ENCODE measurements at places on chromosomes 1 and 21.
A peak's percentile ranks its signal among the peaks of the same experiment; 100 is the strongest.

GRCh38 chr1:20184997-20185833 lies 681 bp upstream of the UBXN10 start:
- peak overlapping the region; percentile 89 for H3K27ac ChIP-seq
- peaks cover 23% of the 10 kb centered on the region for H3K27me3 ChIP-seq
- peaks cover 36% of the 10 kb centered on the region for H3K4me1 ChIP-seq
- H3K4me3 ChIP-seq: peak overlapping the region; percentile 73

DNA sequence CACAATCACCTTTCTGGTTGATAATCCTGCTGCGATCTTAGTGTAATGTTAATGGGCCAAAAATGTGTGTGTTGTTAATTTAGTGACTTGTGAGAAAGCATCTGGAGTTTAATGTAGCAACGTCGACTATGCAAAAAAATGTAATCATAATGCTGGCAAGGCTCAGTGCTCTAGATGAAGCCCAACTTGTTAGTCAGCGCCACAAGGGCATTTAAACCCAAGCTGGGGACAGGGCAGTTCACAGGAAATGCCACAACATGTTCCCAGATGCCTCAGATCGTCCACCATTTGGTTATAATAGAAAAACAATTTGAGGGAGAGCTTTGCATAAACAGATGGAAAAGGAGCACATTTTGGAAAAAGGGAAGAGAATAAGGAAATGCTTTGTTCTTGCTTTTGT lies 585.4 kb upstream of the PLXNA2 start:
- no peaks in the 10 kb centered on the region for H3K27me3 ChIP-seq
- DNase-seq: no peak
- H3K27ac ChIP-seq: no peak overlapping the region
- no peak overlapping the region for H3K4me3 ChIP-seq

- no peak for DNase-seq
- H3K27ac ChIP-seq: no peak overlapping the region
- no peaks in the 10 kb centered on the region for H3K27me3 ChIP-seq
- no peak overlapping the region for H3K4me3 ChIP-seq
These were observed 66.4 kb downstream of the PHTF1 start for GRCh38 chr1:113692824-113693431.

GRCh38 chr1:15618655-15619525 lies 1.6 kb downstream of the DDI2 start:
- H3K4me1 ChIP-seq: peaks cover 47% of the 10 kb centered on the region
- DNase-seq: no peak
- H3K27ac ChIP-seq: peak overlapping the region; percentile 95
- peaks cover 19% of the 10 kb centered on the region for H3K36me3 ChIP-seq
- H3K4me3 ChIP-seq: peak overlapping the region; percentile 92
- no peaks in the 10 kb centered on the region for H3K27me3 ChIP-seq

DNA sequence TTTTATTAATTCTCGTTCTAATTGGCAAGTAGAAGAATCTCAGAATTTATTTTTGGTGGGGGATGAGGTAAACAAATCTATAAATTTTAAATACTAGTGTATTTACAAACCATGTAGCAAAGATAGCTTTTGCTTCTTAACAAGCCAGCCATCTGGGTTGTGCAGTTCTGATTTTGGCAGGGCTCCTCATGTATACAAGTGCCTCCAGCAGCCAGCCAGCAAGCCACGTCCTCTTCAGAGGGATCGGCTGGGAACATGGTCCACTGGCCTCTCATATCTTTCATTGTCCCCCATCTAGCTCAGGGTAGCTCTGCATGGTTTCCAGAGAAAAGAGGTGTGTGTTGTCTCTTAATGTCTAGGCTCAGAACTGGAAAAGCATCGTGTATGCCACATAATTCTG lies 659.1 kb downstream of the MRPL39 start:
- no peaks in the 10 kb centered on the region for H3K36me3 ChIP-seq
- H3K4me3 ChIP-seq: no peak overlapping the region
- no peaks in the 10 kb centered on the region for H3K4me1 ChIP-seq
- H3K27ac ChIP-seq: no peak overlapping the region
- no peaks in the 10 kb centered on the region for H3K27me3 ChIP-seq

- H3K4me1 ChIP-seq: peaks cover 8% of the 10 kb centered on the region
- no peak overlapping the region for H3K4me3 ChIP-seq
- no peak overlapping the region for H3K27ac ChIP-seq
- H3K27me3 ChIP-seq: no peaks in the 10 kb centered on the region
- no peaks in the 10 kb centered on the region for H3K36me3 ChIP-seq
- no peak for DNase-seq
These were observed 9.9 kb upstream of the ETV3 start for GRCh38 chr1:157147906-157148700.

- H3K36me3 ChIP-seq: no peaks in the 10 kb centered on the region
- no peak for DNase-seq
- H3K27ac ChIP-seq: no peak overlapping the region
- H3K4me1 ChIP-seq: no peaks in the 10 kb centered on the region
- no peak overlapping the region for H3K4me3 ChIP-seq
These were observed 82.6 kb downstream of the GRIK1 start for GRCh38 chr21:29857150-29857549.

GRCh38 chr1:162753001-162753658 lies 37.4 kb upstream of the HSD17B7 start:
- no peak for DNase-seq
- H3K27ac ChIP-seq: no peak overlapping the region
- H3K4me3 ChIP-seq: no peak overlapping the region
- H3K36me3 ChIP-seq: no peaks in the 10 kb centered on the region
- no peaks in the 10 kb centered on the region for H3K27me3 ChIP-seq

DNA sequence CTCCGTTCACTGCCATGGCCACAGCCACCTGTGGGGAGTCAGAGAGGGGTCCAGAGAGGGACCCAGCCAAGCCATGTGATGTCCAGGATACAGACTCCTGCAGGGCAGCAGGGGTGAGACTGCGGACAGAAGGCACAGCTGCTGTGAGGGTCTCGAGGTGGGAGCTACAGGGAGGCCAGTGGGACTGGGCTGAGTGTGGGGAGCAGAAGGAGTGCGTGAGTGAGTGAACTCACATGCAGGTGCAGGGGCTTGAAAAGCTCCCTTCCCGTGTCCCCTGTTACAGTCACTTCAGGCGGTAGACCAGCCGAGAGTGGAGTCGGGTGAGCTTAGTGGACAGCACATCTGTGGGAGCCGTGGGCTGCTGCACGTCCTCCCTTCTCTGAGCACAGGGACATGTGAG lies 42.4 kb downstream of the S100B start:
- H3K4me1 ChIP-seq: peaks cover 65% of the 10 kb centered on the region
- peak overlapping the region; percentile 5 for H3K4me3 ChIP-seq
- no peak for DNase-seq
- no peaks in the 10 kb centered on the region for H3K27me3 ChIP-seq
- peak overlapping the region; percentile 94 for H3K27ac ChIP-seq
